ENCODE measurements at places on chromosomes 13 and 19.

GRCh38 chr13:24725379-24725778 is 38.6 kb upstream of the RNF17 start:
- no peak for DNase-seq

- DNase-seq, result no peak
Observed at GRCh38 chr19:54551293-54551692, 22.3 kb upstream of the LILRA2 start.

- DNase-seq, result no peak
Observed at GRCh38 chr19:15107061-15108010, at the start of gene SYDE1. SYDE1 (plus strand) TSS chr19:15107401; CDS start chr19:15107434, 33 bp downstream.

GRCh38 chr13:33649212-33649878 is 168.6 kb upstream of the RFC3 start:
- no peak for DNase-seq

DNA sequence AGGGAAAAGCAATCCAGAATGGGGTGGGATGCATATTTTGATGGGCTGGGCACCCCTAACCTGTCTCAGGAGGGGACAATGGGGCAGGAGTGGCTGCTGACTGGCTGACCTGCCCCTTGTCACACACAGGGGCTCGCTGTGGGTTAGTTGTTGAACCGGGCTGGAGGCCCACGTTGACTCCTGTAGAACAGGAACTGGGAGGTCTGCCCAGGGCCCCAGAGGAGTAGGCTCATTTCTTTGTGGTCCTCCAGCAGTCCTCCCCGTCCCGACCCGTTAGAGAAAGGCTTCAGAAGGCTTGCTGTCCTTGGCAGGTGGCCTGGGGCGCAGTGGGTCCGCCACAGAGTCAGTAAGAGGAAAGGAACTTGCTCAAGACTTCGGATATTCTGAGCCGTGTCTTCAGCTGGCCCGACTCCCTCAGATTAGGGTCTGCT is 70.1 kb downstream of the COL4A1 start:
- no peak for DNase-seq

GRCh38 chr13:48131533-48131932 is 36.6 kb upstream of the MED4 start:
- DNase-seq, result no peak

DNA sequence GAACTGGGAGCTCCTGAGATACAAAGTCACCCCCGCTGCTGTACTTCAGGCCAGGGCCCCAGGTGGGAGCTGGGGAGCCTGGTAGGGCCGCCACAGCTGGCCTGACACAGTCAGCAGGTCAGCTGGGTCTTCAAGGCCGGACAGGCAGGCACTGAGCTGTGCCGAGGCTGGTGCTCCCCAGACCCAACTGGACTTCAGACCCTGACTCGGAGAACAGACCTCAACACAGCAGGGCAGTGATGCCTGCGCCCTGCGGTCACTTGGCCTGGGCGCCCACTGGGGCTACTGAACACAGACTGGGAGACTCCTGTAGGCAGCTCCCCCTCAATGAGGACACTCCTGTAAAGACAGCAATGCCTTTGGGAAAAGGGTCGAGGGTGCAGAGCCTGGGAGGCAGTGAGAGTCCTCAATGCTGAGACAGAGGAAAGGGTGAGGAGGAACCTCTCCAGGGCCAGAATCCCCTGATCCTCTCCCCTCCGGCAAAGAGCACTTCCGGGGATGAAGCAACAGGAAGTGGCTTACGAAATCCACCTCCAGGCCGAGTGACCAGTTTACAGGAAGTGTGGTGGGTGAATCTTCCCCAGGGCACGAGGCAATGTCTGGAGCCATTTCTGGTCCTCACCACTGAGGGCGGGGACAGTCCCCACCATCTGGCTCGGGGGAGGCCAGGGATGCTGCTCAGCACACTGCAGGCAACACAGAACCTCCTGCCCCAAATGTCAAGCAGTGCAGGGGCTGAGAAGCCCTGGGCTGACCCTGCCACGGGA is 40.8 kb upstream of the ISYNA1 start:
- DNase-seq, result peak; percentile 75

GRCh38 chr19:295687-296370 is 4.6 kb upstream of the PLPP2 start:
- no peak for DNase-seq

GRCh38 chr13:33227927-33228647 is 57.5 kb downstream of the STARD13 start:
- no peak for DNase-seq

GRCh38 chr13:102548811-102549210 is 48.0 kb upstream of the TPP2 start:
- DNase-seq, result no peak

- no peak for DNase-seq
Observed at GRCh38 chr13:113359571-113359970, 4.4 kb downstream of the GRTP1 start.

DNA sequence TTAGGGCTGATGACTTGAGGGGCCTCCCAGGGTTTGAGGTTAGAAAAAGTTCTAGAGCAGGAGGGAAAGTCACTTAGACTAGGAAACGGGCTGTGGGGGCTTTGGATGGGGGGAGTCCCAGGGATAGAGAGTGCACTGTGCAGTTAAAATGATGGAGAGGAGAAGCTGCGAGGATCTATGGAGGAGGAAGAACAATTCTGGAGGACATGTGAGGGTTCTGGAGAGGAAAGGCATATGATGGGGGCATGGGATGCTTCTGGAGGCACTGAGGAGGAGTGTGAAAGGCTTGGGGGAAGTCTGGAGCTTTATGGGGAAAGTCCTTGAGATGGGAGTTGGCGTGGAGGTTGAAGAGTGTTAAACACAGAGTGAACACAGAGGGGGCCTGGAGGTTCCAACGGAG is 2.2 kb downstream of the KCNC3 start:
- DNase-seq, result no peak

DNA sequence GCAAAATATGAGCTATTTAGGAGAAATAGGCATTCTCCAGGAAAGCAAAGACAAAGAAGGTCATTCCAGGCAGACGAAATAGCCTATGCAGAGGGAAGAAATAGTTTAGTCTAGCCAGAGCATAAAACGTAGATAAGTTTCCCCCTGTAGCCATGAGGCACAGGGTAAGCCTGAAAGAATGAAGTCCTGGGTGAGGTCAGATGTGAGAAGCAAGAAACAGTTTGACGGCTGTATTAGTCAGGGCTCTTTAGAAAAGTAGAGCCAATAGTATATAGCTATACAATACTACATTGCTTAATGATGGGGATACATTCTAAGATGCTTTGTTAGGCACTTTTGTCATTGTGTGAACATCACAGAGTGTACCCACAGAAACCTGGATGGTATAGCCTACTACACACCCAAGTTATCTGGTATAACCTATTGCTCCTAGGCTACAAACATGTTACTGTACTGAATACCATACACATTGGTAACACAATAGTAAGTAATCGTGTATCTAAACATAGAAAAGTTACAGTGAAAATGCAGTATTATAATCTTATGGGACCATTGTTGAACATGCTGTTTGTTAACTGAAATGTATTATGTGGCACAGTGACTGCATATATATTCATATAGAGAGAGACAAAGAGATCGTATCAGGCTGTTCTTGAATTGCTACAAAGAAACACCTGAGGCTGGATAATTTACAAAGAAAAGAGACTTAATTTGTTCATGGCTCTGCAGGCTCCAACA is 59.3 kb upstream of the WDFY2 start:
- no peak for DNase-seq

DNA sequence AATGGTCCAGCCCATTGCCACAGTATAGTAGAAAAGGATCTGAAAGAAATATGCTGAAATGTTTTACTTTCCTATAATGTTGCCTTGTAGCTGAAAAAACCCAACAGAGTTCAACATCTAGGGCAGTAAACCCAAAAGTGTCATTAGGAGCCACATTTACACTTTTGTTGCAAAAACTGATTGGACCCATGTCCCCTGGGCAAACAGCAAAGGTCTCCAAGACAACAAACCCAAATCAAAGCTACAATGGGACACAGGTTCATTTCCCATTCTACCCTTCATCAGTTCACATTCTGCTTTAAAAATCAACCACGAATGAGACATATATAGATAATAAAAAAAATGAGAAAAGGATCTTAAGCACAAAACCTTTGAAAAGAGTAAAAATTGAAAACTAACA is 744.8 kb downstream of the PCDH17 start:
- DNase-seq, result no peak

- no peak for DNase-seq
Observed at GRCh38 chr13:73479856-73480255, 421.1 kb downstream of the KLF5 start.

DNA sequence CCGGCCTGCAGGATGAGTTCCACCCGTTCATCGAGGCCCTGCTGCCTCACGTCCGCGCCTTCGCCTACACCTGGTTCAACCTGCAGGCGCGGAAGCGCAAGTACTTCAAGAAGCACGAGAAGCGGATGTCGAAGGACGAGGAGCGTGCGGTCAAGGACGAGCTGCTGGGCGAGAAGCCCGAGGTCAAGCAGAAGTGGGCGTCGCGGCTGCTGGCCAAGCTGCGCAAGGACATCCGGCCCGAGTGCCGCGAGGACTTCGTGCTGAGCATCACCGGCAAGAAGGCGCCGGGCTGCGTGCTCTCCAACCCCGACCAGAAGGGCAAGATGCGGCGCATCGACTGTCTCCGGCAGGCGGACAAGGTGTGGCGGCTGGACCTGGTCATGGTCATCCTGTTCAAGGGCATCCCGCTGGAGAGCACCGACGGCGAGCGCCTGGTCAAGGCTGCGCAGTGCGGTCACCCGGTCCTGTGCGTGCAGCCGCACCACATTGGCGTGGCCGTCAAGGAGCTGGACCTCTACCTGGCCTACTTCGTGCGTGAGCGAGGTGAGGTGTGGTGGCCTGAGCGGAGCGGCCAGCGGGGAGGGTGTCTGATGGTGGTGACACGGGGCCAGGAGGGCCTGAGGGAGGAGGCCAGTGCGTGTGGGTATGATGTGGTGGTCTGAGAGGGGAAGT is 15.5 kb downstream of the NFIC start:
- no peak for DNase-seq

DNA sequence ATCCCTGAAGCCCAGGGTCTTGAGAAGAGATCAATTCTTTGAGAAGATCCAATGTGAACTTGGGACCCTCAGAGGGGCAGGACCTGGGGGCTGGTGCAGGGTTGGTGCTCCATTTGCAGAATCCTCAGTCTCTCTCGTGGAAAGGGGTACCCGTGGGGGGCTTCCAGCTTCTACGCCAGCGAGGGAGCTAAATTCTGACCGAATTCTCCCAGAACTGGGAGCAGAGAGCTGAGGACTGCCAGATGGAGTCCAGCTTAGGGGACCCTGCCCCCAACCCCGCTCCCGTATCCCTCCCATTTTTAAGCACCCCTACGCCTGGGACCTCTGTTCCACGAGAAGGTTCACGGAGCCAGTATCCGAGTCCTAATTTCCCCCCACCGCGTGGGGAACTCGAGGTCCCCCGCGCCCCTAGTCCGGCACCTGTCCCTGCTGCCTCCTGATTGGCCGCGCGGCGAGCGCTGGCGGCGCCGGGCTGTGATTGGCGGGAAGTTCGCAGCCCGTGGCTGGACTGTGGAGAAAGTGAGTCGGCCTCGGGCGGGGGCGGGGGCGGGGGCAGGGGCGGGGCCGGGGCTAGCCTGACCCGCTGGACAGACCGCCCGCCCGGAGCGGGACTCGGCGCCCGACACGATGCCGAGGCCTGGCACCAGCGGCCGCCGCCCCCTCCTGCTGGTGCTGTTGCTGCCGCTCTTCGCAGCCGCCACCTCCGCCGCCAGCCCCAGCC is 4.4 kb upstream of the LTBP4 start:
- DNase-seq, result peak; percentile 54

DNA sequence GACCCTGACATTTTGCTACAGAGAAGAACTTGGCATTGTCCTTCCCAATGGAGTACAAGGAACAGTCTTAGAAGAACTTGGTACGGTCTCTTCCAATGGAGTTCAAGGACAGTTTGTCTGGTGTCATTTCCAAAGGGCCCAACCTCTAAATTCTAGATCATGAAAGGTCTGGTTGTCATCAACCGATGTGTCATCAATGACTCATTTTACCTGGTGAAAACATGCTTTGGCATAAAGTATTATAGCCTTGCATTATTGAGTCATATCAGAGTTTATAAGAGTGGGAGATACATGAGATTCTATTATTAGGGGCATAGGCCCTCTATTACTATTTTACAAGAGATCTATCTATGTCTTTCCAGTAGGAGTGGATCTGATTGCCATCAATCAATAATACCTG is 4.3 kb downstream of the CYP2B6 start:
- peak; percentile 57 for DNase-seq

- no peak for DNase-seq
Observed at GRCh38 chr13:77800219-77800618, 102.7 kb downstream of the SLAIN1 start.

- DNase-seq, result no peak
Observed at GRCh38 chr19:35117116-35117515, 1.5 kb downstream of the FXYD3 start.

DNA sequence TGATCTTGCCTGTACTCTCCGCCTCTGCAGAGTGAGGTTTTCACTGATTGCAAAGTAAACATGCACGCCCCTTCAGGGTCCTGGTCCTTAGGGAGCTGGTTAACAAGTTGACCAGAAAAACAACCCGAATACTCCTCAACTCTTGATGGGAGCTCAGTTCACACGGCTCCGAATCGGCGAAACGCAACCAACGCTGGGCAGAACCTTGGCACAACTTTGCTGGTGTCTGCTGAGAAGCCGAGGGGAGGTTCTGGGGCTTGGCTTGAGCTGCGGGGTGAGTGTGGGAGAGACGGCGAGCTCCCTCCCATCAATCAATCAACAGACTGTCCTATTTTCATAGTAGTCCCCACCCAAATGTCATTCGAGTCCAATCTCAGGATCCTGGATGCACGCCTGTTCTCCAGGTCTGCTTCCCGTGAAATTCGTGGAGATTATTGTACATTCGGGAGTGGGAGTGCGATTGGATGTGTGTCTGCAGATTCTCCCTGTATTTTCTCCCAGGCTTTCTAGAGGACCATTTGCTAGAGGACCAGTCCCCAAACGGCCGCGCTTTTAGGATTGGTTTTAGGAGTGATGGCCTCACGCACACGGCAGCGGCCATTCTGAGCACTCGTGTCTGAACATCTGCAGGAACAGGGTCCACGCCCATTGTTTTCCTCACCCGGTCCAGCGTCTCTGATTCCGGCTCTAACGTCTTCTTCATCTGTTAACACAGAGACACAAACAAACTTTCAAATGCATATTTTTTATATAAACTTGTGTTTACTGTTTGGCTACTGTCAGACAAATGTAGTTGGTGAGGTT is 51.6 kb upstream of the F7 start:
- DNase-seq, result no peak

- peak; percentile 92 for DNase-seq
Observed at GRCh38 chr13:80235166-80235966, 105.6 kb downstream of the SPRY2 start.

- no peak for DNase-seq
Observed at GRCh38 chr19:30513082-30513411, 140.9 kb downstream of the ZNF536 start.

Data from SW480 (cell line).